Progenitor cell of endocrine pancreas (in vitro differentiated cells): ENCODE measurements at places on chromosomes 5 and 9.

GRCh38 chr9:77848897-77849296 lies 182.7 kb downstream of the GNAQ start:
- DNase-seq, result no peak

- no peak for DNase-seq
These were observed 611.5 kb downstream of the ZNF608 start for GRCh38 chr5:124134941-124135340.

GRCh38 chr5:143499480-143500114 lies 96.1 kb upstream of the NR3C1 start:
- DNase-seq, result no peak

DNA sequence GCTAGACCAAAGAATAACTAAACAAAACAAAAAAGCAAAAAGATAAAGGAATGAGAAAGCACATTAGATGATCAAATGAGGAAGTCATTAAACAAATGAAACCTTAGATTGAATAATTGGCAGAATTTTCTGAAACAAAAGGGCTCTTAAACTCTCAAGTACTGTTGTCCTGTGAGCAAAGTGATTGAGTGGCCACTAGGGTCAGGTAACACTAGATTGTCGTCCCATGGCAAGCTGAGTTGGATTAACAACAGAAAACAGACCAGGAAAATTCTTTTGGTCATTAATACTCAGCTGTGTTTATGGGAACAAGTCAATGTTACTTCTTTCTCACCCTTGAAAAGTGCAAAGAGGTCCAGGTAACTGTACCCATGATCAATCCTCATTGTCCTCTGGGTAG lies 81.6 kb upstream of the MRPS30 start:
- DNase-seq, result no peak

DNA sequence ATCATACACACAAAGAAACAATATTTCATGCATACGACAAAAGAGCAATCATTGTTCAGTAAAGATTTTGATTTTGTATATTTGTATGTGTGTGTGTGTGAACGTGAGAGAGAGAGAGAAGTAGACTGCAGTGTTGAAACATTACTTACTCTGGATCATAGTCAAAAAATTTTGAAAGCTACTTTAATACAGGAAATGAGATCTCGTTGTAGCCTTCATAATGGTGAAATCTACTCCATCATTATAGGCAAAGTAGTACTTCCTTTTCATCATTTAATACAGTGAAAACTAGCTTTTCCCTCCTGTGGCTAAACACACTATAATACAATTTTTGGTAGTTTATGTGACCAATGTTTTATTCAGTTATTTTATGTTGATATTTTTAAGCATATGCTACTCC lies 1427.7 kb upstream of the C9orf72 start:
- no peak for DNase-seq
